ENCODE measurements at places on chromosomes 1 and 21.
A peak's percentile ranks its signal among the peaks of the same experiment; 100 is the strongest.

DNA sequence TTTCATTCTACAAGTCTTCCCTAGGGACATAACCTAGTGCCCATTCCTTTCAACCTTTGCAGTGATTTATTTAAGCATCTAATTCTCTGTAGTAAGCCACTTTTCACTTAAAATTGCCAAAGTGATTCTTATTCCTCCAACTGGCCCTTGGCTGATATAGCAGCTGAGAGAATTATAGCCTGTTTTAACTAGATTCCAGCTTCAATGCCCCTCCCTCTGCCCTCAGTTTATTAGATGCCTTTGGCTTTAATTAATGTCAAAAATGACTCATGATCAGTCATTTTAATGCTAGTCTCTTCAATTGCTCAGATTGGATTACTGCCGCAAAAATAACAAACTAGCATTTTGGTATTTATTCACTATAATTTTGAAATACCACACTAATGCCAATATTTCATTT lies 145.4 kb upstream of the KCTD3 start:
- DNase-seq, result no peak

GRCh38 chr1:157004327-157004726 lies 41.2 kb downstream of the ARHGEF11 start:
- no peak for DNase-seq

DNA sequence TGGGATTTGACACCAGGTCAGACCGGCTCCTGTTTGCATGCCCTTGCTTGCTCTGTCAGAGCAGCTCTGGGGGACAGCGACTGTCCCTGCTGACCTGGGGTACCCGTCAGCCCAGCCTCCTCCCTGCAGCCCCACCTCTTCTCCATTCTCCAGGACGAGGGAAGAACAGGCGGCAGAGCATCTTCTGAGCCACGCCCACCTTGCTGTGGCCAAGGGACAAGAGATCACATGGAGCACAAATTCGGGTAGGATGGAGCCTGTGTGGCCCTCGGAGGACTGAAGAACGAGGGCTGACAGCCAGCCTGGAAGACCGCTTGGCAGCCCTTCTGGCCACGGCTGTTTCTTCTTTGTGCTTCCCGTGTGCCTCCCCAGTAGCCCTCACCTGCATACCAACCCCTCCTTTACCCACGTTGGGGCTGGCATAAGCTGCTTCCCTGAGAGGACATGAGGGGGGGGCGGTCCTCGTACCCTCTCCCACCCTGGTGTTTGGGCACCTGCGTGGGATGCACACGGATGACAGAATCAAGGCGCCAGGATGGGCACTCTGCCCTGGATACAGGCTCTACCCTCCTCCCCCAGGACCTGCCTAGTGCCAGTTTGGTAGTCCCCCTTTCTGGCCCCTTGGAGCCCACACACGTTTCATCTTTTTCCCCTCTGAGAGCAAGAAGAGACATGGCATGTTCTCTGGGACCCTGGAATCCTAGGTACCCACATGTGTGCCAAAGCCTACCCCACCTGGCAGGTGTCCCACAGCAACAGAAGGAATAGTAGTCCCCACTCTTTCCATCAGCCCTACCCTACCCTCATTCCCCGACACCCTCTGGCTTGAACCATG lies 26.9 kb downstream of the CDK18 start:
- DNase-seq, result no peak

GRCh38 chr21:42527489-42528158 lies 14.0 kb downstream of the SLC37A1 start:
- DNase-seq, result no peak

DNA sequence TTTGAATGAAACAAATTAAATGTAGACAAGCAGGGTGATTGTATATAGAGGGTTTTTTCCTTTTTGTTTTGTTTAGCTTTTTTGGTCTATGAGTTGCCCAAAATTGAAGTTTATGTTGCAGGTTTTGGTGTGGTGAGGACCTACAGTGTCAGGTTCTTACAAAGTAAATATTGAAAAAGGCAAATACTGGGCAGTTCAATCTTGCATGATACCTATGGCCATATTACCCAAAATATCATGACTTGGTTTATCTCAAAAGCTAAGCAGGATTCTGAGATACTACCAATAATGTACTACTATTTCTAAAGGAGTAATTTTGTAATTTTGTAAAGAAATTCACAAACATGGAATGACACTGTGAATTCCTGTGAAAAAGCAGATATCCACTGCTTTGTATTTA lies 1.8 kb downstream of the DNAJB4 start:
- no peak for DNase-seq

DNA sequence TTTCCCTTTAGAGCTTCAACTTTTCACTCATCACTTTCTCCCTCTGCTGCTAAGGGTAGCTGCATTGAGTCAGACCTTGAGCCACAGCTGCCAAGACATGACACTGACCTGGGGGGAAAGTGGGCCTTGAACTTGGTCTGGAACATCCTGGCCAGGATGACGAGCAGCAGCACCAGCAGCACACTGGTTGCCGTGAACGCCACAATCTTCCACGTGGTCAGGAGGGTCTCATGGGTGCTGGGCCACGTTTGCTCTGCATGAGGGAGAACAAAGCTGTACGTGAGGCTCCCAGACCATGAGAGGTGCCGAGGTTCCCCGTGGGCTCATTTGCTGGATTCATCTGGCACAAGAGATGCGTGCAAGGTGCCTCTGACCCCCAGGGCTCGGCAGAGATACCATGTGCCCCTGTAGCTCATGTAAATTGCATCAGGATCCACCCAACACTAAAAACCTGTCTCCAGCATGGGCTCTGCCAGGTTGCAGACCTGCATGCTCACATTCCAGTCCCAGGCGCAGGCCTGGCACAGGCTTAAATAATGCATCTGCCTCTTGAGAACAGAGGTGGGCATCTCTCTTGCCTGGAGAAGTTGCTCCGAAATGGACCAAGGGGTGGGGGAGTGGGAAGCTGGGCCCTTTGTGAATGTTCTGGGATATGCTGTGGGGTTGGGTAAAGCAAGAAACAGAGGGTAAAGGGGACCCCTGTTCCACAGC lies 84.6 kb upstream of the TLR5 start:
- no peak for DNase-seq

- peak; percentile 55 for DNase-seq
Measured at GRCh38 chr1:243471026-243471685, 215.3 kb downstream of the SDCCAG8 start.

GRCh38 chr21:32599526-32599925 lies 12.7 kb downstream of the CFAP298 start:
- DNase-seq, result no peak

DNA sequence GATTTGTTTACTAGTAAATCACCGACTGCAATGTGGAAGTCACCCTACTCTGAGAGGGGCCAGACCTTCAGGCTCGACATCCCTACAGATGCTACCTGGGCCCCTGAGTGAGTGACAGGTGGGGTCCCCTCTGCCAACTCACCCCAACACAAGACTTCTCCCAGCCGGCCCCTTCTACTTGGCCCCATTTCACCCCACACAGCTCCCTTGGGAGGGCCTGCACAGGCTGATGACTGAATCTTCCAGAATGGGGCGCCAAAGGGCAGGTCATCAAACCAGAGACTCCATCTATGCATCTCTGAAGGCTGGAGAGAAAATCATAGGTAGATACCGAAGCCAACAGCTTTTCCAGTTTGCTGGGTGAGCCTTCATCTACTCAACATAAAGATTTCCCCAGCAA lies 9.4 kb upstream of the S100A8 start:
- no peak for DNase-seq

DNA sequence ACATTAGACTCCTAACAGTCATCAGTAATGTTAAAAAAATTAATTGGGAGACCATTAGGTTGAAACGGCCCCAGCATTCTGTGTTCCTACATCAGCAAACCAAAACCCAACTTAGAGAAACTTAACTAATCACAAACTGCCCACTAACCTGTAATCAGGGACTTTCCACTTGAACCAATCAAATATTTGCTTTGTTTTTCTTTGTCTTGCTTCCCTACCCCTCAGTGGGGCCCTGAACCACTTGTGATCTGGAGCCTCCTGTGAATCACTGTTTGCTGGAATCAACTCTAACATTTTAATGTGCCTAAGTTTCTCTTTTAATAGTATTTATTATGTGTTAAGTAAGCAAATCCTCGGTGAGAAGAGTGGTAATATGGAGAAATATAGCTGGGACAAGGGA lies 64.0 kb downstream of the ABCA4 start:
- no peak for DNase-seq

GRCh38 chr1:18422954-18423353 lies 57.8 kb upstream of the KLHDC7A start:
- DNase-seq, result no peak

- DNase-seq, result no peak
Measured at GRCh38 chr21:45388611-45389296, 16.2 kb upstream of the COL18A1 start.

DNA sequence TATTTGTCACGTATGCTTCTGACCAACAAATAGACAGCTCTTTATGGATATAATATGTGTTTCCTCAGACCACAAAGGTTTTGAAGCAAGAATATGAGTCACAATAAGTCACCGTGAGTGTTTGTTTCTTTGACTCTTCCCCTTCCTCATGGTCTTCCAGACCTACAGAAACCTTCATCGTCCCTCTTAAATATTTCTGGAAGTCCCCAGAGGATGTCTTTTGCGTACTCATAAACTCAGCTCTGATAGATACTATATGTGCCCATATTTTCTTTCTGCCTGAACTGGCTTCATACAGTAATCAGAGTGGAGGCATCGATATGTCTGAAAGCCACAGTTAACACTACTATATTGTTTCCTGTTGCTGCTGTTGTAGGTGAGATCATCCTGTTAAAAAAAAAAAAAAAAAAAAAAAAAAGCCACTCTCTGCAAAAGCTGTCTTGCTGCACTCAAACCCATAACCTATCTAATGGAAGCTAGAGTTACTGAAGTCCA lies 38.4 kb downstream of the ADAMTS1 start:
- DNase-seq, result no peak

DNA sequence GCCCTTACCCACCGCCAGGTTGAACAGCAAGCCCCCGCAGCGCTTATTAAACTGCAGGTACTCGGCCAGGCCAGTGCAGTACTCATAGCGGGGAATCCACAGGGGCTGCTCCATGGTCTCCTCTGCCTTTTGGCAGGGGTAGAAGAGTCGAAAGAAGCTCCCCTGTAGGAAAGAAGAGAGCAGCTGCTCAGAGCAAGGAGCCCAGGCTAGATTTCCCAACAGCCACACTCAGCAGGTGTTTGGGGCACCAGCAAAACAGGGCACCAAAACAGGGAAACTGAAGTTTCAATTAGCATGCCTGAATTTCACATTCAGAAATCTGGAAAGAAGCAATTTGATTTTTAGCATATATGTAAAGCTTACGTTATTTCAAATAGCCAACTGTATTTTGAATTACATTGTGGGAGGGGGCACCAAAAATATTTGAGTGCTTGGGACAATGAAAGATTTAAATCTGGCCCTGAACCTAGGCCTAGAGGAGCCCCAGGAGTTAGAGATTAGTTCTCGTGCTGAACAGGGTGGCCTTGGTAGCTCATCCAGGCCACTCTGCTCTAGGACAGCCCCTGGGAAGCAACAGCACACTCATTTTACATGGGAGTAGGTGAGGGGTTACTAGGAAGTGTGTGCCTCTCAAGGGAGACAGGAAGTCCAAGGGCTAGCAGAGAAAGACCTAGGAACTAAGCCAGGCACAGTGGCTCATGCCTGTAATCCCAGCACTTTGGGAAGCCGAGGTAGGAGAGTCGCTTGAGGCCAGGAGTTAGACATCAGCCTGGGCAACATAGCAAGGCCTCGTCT lies 8.2 kb downstream of the PAFAH2 start:
- no peak for DNase-seq

DNA sequence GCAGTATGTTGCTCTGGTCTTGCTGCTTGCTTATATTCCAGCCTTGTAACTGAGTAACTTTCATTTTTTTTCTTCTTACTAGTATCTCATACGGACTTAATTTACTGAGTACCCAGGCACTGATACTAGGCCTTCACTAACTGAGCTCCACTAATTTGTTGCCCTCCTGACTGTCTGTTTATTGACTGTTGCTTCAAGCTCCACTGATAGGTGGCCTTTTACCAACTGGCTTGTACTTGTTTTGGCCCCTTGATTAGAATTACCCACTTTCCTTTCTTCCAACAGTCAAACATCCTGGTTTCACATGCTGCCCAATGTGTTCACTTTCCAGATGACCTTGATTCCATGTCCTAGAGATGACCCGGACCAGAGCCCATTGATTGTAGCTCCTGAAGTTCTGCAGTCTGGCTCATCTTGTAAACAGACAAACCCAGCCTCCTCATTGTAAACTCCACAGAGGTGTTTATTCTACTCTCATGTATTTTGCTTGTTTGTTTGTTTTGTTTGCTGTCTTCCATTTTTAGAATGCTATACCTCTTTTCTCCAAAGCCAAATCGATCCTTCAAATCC lies 27.7 kb downstream of the RGS1 start:
- DNase-seq, result no peak
